Effector CD4-positive, alpha-beta T cell (primary cell): ENCODE measurements at places on chromosomes 3 and 15.

DNA sequence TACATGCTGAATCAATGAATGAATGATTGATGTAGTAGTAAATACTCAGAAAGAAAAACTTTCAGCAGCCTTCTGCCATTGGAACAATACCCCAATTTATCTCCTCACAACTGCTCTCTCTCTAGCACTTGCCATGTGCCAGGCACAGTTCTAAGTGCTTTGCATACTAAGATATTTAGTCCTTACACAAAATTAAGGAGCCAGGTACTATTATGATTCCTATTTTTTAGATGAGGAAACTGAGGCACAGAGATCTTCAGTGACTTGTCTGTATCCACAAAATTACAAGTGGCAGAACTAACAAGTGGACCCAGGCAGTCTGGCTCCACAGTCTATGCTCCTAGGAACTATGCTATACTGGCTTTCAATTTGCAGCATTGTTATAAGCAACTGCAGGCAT, 279.2 kb downstream of the LSAMP start:
- DNase-seq = no peak

DNA sequence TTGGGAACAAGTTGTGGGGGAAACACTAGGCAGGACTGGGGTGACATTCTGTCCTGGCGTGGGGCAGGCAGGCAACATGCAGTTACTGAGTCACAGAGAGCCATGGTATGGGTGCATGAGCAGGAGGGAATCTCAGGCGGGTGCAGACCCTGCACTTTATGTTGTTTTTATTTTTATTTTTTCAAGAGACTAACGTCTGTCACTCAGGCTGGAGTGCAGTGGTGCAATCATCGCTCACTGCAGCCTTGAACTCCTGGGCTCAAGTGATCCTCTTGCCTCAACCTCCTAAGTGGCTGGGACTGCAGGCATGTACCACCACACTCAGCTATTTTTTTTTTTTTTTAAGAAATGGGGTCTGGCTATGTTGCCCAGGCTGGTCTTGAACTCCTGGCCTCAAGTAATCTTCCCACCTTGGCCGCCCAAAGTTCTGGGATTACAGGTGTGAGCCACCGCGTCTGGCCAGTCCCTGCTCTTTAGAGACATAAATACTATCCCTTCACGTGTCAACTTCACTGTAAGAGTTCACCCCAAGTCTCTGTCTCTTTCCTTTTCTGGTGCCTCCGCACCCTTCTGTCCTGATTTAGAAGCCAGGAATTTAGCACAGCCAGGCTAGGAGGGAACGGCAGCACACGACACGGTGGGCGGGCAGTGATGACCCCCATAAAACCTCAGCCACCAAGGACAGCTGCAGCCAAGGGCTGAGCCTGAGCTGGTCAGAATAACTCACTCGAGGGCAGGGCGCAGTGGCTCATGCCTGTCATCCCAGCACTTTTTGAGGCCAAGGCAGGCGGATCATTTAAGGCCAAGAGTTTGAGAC, 72.8 kb upstream of the IQSEC1 start:
- DNase-seq = no peak

GRCh38 chr15:74406992-74407705, 26.6 kb downstream of the SEMA7A start:
- DNase-seq = no peak

DNA sequence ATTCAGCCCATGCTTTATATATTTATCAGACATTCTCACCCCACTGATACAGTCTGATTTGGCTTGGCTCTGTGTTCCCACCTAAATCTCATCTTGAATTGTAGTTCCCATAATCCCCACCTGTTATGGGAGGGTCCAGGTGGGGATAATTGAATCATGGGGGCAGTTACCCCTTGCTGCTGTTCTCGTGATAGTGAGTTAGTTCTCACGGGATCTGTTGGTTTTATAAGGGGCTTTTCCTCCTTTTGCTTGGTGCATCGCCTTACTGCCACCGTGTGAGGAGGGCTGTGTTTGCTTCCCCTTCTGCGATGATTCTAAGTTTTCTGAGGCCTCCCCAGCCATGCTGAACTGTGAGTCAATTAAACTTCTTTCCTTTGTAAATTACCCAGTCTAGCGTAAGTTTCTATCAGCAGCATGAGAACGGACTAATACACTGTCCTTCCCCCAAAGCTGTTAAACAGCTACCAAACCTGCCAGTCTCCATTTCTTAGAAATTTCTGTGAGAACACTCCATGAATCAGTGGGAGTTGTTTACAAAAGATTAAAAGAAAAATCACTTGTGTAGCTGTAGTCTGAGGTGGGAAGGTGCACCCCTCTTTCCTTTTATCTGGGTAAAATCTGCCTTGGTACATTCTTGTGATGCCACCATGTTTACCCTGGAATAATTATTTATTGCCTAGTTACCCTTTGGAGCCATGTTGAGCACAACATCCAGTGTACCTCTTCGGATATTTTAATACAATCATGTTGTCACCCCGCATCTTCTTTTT, 160.5 kb downstream of the THSD4 start:
- DNase-seq = no peak

GRCh38 chr3:195179776-195180489, 91.0 kb downstream of the XXYLT1 start:
- DNase-seq = no peak

- DNase-seq = no peak
Measured at GRCh38 chr15:39088156-39088555, 492.7 kb upstream of the THBS1 start.

- no peak for DNase-seq
Measured at GRCh38 chr3:155917781-155918180, 47.3 kb downstream of the GMPS start.
